Adrenal gland (tissue), 19 donors: ENCODE measurements at places on chromosomes 1 and 21.
A peak's percentile ranks its signal among the peaks of the same experiment; 100 is the strongest.

GRCh38 chr1:207243442-207244408, 77.8 kb upstream of the CD55 start:
- no peak for DNase-seq

DNA sequence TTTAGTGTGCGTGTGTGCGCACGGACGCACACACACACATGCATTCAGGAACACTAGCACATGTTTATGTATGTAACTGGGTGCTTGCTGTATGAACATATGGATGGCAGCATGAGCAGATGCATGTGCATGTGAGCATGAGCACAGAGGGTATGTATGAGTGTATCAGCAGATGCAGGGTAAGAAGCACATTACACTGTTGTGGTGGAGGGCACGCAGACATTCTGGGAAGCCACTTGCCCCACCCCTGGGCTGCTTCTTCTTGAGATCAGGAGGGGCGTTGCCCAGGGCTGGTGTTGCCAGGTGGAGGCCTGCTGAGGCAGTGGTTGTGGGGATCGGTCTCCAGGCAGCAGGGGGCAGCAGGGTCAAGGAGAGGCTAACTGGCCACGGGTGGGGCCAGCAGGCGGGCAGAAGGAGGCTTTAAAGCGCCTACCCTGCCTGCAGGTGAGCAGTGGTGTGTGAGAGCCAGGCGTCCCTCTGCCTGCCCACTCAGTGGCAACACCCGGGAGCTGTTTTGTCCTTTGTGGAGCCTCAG, 3.9 kb upstream of the P3R3URF start:
- no peak for DNase-seq

- no peak for DNase-seq
These were observed 52.0 kb downstream of the ZNHIT6 start for GRCh38 chr1:85656256-85656655.

- no peak for DNase-seq
These were observed 180.0 kb downstream of the PLPP3 start for GRCh38 chr1:56399326-56399725.

DNA sequence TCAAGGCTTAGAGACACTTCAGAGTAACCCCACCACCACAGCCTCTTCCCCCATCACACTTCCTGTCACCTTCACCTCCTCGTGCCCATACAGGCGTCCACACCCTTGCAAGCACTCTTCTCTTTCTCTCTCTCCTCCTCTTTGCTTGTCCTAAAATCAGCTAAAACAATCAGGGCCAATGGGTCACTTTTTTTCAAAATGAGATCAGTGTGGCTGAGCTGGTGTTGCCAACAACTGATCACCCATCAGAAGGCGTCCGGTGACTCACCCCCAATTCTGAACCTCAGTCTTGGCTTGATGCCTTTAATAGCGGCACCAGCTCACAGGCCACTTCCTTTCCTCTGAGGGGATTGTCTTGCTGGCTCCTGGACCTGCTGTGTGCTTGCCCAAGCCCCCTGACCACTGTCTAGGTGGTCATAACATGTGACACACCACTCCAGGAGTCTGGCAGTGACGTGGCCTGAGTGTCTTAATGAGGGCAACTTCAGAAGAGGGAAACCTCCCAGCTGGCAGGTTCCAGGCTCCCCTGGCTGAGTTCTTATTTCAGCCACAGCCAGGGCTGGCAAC, 1.6 kb downstream of the DRAXIN start:
- DNase-seq = peak; percentile 78

- no peak for DNase-seq
These were observed 206.6 kb downstream of the APP start for GRCh38 chr21:25964015-25964414.

DNA sequence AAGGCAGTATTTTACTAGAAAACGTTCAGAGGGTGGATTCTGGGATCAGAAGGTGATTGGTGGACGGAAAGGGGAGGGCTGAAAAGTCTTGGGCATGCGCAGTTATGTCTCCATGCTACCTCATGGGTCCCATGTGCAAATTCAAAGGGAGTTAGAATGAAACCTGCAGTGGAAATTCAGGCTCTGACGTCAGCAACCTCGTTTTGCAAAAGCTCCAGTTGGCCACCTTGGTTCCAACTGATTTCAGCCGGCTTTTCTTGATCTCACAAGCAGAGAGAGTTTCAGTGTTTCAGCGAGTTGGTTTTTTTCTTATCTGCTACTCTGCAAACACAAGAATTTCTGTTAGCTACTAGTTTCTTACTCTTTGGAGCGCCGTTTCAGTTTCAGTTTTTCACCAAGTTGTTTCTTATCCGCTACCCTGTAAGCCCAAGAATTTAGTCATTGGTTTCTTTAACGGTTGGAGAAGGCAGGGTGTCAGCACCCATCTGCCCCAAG, 69.8 kb upstream of the PGBD5 start:
- DNase-seq = no peak

DNA sequence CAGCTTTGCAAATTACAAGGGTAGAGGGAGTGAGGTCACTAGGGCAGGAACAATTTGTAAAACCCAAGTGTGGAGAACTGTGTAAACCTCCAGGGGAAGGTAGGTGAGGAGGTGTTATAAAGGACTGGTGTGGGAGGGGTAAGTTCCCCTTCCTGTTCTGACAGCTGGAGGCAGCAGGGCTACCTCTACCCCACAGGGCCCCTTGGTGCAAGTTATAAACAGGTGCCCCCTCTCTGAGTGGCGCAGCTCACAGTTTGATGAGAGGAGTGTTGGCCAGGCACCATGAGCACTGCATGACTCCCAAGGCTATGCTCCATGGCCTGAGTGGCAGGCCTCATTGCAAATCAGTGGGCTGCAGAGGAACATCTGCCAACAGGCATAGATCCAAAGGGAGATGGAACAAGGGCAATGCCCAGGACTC, 41.0 kb downstream of the MFSD2A start:
- no peak for DNase-seq

DNA sequence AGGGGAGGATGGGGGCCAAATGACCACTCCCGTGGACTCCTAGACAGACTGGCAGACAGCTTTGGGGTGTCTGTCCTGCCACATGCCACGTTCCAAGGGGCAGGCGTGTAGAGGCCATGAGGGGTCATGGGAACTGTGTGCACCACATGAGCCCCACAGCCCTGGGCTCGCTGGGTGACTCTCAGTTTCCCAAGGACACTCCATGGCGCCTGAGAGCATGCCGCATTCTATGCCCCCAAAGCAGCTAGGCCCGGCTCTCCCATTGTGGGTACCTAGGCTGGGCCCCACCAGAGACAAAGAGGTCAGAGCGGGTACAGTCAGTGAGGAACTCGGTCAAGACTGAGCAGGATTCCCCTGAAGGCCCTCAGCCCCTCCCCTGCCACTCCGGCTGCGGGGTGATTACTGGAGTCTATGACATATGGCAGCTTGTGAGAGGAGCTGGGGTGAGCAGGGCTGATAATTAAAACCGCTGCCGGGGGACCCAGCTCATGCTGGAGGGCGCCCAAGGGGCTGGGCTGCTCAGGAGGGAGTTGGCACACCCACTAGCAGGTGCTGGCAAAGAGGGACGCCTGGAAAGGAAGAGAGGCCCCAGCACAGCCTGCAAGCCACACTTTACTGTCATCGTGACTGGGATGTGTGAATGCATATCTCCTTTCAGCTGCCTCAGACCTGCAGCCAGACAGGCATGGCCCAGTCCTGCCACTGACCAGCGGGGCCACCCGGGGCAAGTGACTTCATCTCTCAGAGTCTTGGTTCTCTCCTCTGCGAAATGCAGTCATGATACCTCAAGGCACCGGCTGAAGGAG, 8.4 kb downstream of the LRP8 start:
- DNase-seq = no peak

DNA sequence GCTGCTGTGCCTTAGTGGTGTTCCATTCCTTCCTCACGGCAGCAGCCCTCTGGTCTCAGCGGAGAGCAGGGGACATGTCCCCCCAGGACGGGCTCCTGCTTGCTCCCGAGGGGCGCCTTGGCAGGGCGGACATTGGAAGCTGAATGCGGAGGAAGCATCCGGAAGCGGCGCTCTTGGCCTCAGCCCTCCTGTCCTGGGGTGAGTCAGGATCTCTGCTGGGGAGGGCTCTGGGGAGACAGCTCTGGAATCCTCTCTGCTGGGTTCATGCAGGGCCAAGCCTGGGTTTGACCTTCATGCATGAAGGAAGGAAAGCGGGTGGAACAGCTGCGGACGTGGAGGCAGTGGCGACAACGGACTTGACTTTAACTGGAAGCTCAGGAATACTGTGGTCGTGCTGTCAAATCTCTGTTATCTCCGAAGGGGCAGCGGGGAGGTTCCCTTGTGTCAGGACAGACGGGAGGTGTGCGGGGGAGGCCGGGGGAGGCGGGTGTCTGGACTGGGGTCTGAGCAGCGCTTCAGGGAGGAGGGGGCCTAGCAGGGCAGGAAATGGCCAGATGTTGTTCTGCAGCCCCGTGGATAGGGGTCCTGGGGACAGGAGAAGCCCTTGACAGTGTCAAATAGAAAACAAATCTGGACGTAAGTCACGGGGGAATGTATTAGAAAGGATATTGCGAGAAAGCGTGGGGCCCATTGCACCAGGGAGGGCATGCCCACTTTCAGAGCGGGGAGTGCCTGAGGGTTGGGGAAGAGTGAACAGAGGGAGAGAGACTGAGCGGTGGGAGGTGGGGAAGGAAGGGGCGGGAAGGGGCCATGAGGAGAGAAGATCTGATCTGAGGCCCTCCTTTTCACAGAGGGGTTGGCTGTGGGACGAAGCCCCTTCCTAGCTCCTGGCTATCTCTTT, 26.6 kb downstream of the CRYAA start:
- peak; percentile 50 for DNase-seq

DNA sequence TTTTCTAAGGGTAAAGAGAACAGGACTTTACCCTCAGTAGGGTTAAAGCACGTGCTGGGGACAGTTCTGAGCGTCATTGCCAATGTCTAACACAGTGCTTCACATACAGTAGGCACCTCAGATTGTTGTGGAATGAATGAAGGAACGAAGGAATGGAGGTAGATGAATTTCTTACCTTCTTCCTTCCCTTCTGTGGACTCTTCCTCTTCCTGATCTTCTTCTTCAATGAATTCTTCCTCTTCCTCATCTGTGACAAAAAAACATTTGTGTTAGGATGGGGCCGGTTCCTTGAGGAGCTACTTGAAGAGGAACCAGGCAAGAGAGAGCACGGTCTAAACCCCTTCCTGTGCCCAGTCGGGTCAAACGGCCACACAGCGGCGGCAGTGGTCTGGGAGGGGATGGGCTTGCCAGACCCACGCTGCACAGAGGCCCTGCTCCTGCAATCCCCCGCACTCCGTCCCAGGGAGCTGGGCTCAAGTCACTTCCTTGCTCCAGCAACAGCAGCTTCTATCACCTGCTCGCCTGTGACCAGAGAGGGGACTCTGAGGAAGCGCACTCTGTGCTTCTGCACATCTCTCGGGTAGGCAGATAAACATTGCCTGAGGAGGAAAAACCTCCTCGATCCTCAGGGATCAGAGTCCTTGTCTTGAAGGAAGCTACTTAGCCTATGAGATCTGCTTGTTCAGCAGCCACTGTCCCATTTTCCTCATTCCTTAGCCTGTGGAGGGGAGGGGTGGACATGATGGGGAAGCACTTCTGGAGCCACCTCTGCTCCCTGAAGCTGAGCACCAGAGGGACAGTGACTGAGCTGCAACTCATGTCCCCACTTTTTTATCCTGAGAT, 8.0 kb upstream of the SLC30A2 start:
- DNase-seq = no peak

DNA sequence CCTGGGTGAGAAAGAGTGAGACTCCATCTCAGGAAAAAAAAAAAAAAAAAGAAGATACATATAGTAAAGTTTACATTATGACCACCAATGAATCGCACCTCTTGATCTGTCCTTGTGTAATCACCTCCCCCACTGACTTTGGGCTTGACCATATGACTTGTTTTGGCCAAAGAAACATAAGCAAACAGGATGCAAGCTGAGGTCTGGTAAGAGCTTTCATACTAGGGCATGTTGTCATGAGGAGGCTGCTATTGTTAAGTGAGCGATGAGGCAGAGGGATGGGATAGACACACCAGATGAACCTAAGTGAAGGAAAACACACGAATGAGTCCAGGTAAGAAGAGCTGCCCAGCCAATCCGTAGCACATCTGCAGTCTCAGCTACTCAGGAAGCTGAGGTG, 10.7 kb downstream of the ENAH start:
- no peak for DNase-seq

- no peak for DNase-seq
These were observed 559.3 kb upstream of the USP24 start for GRCh38 chr1:55774446-55774845.

GRCh38 chr1:112285316-112285715, 110.7 kb upstream of the CTTNBP2NL start:
- no peak for DNase-seq

DNA sequence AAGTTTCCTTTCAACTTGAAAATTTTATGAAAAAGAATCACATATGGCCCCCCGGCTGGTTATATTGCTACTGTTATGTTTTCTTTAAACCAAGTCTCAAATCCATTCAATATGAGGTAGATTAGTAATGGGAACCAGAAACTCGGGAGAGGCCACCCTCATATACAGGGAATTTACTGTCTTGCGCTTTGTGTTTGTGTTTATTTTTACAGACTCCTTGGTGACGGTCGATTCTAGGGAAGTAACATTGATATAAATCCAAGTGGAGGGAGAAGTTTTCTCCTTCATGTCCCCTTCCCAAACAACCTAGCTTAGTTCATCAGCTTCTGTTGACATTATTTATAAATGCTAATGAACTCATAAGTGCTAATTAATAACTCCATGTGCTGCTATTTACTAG, 163.5 kb upstream of the LMO4 start:
- DNase-seq = no peak

- DNase-seq = no peak
These were observed 3.2 kb downstream of the INKA2 start for GRCh38 chr1:111735858-111736544.

DNA sequence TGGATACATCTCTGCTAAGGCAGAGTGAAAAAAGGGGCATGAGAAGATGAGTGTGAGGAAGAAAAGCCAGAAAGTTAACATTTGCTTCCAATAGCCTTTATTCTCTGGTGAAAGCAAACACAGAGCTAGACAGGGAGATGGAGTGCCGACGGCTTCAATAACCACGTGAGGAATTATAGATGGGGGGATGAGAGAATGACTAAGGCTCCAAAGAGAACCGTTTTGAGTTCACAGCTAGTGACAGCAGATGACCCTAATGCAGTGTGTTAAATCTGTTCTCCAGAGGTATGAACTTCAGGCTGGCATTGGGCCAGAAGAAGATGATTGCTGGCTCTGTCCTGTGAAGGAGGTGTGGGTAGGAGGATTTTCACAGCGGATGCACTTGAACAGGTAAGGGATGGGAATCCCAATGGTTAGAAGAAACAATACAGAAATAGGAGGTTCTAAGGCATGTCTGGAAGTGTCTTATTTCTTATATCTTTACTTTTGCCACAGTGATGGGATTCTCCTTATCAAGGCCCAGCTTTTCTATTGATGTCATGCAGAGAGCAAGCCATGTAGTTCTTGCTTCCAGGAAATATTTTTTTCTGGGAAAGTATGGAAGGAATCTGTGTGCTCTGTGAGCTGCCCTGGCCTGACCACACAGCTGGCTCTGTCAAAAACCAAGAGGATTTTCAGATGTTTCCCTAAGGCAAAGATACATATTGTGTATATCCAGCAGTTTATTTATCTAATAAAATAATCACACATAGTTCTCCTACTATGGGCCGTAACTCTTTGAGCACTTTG, 573.8 kb downstream of the LTN1 start:
- DNase-seq = no peak
